T1000 (cell line): ENCODE measurements at places on chromosomes 11 and 22.

DNA sequence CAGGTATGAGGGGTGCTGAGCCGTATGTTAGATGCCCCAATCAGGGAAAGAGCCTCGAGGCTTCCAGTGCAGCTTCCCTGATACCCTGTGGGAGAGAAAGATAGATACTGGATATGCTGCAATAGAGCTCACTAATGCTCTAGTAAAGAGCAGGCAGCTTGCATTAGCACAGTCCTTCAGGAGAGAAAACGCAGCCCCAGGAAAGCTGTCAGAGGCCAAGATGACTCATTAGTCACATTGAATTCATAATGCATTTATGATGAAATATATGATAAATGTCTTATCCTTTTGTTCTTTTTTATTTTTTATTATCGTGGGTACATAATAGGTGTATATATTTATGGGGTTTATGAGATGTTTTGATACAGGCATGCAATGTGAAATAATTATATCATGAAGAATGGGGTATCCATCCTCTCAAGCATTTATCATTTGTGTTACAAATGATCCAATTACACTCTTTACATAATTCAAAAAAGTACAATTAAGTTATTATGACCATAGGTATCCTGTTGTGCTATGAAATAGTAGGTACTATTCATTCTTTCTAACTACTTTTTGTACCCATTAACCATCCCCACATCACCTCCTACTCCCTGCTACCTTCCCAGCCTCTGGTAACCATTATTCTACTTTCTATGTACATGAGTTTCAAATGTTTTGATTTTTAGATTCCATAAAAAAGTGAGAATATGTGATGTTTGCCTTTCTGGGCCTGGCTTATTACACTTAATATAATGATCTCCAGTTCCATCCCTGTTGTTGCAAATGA is 94.5 kb upstream of the TOP3B start:
- no peak for DNase-seq

DNA sequence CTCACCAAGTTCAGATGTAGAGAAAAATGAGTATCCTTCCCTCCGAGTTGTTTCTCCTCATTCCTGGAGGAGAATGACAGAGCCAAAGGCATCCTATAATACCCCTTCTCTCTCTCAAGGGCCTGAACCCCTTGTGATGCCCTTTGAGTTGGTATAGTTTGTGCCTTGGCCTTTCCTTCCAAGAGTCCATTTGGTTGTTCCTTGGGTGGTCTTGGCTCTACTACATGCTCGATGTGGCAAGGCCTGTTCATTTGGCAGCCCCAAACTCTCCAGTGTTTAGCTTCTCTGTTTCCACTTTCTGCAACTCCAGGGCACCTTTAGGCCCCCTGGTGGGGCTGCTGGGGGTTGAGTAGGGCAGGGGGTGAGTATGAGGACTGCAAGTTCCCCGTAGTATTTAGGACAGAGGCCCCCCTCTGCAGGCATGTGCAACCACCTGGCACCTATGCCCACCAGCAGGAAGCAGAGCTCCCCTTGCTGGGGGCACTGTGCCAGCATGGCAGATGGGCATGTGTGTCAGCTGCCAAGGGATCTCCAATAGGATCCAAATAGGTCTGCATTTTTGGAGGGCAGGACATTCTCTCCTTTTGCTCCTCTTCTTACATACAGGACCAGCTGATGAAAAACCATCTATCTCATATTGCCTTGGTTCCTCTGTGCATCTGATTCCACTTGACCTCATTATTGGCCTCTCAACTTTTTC is 217.2 kb upstream of the CADM1 start:
- DNase-seq: no peak

DNA sequence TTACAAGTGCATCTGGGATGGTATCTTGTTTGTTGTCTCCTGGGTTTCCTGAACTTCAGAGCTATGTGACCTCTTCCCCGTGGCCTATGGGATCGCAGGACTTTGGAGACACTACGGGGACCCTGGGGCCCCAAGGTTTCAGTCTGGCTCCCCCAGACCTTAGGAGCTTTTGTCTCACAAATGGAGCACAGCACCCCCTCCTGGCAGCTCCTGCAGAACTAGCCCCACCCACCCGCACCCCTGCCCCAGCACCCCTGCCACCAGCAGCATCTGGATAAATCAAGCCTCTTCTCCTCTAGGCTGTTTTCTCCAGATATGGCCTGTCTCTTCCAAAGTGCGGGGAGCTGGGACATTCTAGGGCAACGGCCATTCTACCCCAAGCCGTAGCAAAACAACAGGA is 10.4 kb downstream of the RCOR2 start:
- DNase-seq: no peak

GRCh38 chr11:65911682-65912568 is 6.9 kb downstream of the C11orf68 start:
- DNase-seq: peak; percentile 85

- DNase-seq: no peak
These were observed 911.9 kb downstream of the METTL15 start for GRCh38 chr11:29019960-29020683.

DNA sequence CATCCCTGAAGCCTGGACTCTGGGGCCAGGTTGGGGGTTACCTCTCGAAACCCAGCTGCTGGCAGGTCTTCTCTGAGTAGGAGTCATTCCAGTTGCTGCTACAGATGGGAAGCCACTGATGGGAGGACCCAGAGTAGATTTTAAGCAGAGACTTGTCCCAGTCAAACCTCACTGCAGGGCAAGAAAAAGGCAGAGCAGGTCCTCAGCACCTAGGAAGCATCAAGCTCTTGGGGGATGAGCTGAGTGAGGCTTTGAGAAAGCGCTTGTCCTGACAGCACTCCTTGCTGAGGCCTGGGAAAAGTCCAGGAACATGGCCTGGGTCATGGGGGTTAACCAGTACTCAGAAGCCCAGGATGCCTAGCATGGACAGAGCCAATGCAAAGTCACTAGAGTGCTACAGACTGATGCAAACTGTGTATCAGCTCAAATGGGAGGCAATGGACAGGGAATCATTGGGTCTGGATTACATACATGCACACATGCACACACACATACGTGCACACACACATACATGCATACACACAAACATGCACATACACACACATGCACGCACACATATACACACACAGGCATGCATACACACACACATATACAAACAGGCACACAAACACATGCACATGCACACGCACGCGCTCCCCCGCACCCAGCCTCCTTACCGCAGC is 15.3 kb downstream of the TMPRSS13 start:
- DNase-seq: no peak

- peak; percentile 51 for DNase-seq
These were observed 6.8 kb downstream of the ST14 start for GRCh38 chr11:130166457-130166784.

GRCh38 chr22:45200860-45201511 is 37.3 kb downstream of the NUP50 start:
- DNase-seq: peak; percentile 37

GRCh38 chr11:9269492-9270013 is 4.4 kb upstream of the DENND5A start:
- DNase-seq: no peak

- DNase-seq: no peak
These were observed 11.4 kb downstream of the BCL9L start for GRCh38 chr11:118914178-118914918.

GRCh38 chr11:91854780-91855179 is 369.8 kb upstream of the FAT3 start:
- DNase-seq: no peak

GRCh38 chr11:74462009-74462408 is 5.3 kb downstream of the KCNE3 start:
- no peak for DNase-seq

DNA sequence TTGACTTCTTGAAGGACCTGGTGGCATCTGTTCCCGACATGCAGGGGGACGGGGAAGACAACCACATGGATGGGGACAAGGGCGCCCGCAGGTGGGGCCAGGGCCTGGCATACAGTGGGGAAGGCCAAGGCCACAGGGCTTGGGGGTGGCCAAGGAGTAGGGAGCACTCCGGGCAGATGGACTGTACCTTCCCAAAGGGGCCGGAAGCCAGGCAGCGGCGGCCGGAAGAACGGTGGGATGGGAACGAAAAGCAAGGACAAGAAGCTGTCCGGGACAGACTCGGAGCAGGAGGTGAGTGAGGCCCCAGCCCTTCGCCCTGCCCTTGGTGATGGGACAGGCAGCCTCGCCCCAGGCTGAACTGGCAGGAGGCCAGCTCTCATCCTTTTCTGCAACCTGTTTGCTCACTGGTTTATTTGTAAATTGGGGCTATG is 1.2 kb downstream of the DRAP1 start:
- DNase-seq: no peak

DNA sequence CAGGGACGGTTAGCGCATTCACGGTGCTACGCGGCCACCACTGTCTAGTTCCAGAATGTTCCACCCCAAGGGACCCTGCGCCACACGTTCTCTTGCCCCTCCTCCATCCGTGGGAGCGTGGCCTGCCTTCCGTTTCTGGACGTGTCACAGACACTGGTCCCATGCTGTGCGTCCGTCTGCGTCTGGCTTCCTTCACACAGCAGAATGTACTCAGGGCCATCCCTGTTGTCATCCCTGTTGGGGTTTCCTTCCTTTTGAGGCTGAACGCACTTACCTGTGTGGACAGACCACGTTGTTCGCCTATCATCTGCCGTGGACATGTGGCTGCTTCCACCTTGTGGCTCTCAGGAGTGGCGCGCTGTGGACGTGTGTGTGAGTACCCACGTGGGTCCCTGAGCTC is 24.9 kb downstream of the BRSK2 start:
- DNase-seq: no peak

- peak; percentile 42 for DNase-seq
These were observed at the start of gene TIMP3 for GRCh38 chr22:32801537-32802236. Gene TIMP3 (plus strand): TSS chr22:32801705. CDS start chr22:32802002, 297 bp downstream.

- no peak for DNase-seq
These were observed 38.6 kb upstream of the RPS13 start for GRCh38 chr11:17116117-17116516.

DNA sequence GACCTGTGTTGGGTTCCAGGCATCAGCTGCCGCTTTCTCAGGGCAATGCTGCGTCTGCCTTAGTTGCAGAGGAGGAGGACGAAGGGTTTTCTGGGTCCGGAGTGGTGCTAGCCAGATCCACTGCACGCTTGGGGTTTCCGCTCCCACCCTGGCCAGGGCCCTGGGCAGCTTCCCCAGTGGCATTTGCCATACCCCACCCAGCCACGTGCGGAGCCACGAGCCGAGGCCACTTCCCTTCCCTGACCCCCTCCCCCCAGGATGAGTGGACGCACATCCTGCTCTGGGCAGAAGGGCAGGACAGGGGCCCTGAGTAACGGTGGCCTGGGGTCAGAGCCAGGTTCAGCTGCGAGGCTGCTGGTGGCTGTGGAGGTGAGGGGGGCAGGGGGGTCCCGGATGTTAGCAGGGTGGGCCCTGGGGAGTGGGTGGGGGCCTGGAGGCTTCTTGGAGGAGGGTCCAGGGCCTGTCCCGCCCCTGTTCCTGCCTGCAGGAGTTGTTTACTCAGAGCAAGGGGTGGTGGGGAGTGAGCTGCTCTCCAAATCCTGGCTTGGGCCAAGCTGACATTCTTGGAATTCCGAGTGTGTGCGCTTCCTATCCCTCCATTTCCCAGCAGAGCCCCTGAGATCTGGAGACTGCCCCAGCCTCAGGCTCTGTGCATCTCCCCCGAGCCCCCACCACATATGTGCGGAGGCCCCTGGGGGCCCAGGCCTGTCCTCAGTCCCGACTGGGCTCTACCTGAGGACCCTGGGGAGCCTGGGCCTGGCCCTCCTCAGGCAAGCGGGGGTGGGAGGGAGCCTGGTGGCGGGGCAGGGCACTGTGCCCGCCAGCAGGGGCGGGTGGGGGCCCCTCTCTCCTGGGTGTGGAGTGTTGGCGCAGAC is 1.4 kb downstream of the TSPAN4 start:
- peak; percentile 84 for DNase-seq

GRCh38 chr11:79042824-79043223 is 398.0 kb downstream of the TENM4 start:
- DNase-seq: no peak

DNA sequence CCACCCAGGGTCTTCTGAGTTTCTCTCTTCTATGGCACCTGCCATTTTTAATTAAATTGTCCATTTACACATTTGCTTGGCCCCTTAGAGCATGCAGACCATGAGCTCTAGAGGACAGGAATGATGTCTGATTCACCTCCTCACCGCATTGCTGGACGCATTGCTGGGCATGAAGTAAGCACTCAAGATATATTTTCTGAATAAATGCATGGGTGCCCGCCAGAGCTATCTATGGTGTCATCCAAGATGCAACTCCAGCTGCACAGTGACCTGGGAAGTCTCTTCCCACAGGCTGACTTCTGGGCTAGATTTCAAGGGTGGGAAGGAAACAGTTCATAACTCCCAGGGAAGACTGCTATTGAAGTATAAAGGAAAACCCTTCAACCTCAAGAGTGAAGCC is 66.6 kb upstream of the ASPHD2 start:
- DNase-seq: no peak

GRCh38 chr22:33272180-33272579 is 214.0 kb upstream of the SYN3 start:
- DNase-seq: no peak

- no peak for DNase-seq
These were observed 11.9 kb upstream of the ZNF280A start for GRCh38 chr22:22531770-22532546.

DNA sequence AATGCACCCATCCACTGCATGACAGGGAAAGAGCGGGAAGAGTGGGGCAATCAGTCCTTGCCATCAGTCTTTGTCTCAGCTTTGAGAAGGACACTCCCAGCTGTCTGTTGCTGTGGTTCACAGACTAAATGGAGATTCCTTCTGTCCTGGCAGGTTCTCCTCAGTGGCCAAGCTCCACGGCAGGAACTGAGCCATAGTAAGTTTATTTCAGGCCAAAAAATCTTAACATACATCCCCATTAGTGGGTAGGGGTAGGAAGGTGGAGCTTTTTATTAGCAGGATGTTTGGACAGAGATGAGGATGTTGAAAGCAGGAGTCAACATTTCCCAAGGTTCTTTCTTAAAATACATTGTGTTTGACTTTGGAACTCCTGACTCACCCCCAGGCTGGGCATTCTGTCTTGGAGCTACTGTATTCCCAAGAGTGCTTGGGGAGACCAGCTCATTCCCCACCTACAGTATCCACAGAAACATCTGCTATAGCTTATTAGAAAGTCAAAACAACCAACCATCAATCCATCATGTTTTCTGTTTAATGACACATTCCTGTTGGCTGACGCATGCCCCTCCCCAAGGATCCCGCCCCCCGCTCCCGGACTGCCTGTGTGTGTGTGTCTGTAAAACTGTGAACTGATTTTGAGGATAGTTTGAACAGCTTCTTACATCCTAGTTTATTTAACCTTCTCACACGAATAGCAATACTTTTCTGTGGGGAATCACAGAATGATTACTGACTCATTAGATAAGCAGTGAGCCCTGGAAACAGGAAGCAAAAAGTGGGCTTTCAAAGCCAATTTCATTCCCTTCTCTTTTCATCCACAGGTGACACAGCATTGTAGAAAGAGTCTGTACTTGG is 109.5 kb downstream of the CCDC81 start:
- DNase-seq: peak; percentile 76

DNA sequence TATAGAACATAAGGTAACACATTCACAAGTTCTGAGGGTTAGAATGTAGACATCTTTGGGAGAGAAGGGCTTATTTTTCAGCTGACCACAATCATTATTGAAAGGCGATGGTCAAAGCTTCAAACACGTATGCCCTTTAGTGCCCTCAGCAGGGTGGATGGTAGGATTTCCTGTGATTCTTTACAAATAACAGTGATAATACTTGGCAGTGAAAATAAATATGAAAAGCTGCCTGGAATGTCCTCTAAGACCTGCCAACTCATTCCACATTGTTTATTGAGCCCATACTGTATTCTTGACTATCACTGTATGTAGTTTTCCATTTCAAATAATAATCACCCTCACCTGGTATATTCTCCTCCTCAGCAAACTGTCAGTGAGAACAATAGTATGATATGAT is 13.7 kb upstream of the MPEG1 start:
- DNase-seq: no peak

GRCh38 chr22:27754247-27754887 is 47.2 kb downstream of the MN1 start:
- DNase-seq: no peak
